M059J (cell line): ENCODE measurements at places on chromosomes 13 and 19. TPM values are rescaled to one million over a fixed set of nuclear protein-coding genes. Genes with fewer than 3 reads are reported as not detected.

The SERP2 gene
- total RNA-seq: 5.8 TPM in 2 replicates

The WDR62 gene
- total RNA-seq: 10.8 and 19.4 TPM in 2 replicates

The CEACAM16 gene
- not detected in 2 replicates for total RNA-seq

The ZNF208 gene
- not detected in 2 replicates for total RNA-seq

The OR4F17 gene
- total RNA-seq: not detected in 2 replicates

The IRGC gene
- not detected in 2 replicates for total RNA-seq
